ENCODE measurements at places on chromosomes 13 and 19.
A peak's percentile ranks its signal among the peaks of the same experiment; 100 is the strongest.

DNA sequence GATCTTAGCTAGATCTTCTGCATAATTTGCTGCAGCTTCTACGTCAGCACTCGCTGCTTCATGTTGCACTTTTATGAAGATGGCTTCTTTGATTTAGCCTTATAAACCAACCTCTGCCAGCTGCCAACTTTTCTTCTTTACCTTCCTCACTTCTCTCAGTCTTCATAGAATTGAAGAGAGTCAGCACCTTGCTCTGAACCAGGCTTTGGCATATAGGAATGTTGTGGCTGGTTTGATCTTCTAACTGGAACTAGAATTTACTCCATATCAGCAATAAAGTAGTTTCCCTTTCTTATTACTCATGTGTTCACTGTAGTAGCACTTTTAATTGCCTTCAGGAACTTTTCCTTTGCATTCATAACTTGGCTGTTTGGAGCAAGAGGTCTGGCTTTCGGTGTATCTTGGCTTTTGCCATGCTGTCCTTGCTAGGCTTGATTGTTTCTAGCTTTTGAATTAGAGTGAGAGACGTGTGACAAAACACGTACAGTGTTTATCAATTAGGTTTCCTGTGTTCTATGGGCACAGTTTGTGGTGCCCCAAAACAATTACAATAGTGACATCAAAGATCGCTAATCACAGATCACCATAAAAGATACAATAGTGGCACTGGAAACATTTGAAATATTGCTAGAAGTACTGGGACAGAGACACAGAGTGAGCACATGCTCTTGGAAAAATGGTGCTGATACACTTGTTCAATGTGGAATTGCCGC lies 50.7 kb downstream of the NDFIP2 start:
- DNase-seq: no peak

DNA sequence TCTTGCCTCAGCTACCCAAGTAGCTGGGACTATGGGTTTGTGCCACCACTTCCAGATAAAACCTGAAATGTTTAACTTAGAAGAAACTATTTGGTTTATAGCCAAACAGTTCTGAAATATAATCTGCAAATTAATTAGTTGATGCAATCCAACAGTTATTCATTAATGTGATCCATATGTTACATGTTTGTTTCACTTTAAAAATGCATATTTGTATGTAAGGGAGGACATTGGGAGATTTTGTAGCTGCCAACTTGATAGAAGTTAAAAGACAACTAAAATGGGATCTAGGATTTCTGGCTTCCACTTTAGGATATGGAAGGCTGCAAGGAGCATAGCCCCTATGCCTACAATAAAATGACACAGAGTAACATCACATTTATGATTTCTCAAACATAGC lies 532.5 kb upstream of the SLC10A2 start:
- DNase-seq: no peak

DNA sequence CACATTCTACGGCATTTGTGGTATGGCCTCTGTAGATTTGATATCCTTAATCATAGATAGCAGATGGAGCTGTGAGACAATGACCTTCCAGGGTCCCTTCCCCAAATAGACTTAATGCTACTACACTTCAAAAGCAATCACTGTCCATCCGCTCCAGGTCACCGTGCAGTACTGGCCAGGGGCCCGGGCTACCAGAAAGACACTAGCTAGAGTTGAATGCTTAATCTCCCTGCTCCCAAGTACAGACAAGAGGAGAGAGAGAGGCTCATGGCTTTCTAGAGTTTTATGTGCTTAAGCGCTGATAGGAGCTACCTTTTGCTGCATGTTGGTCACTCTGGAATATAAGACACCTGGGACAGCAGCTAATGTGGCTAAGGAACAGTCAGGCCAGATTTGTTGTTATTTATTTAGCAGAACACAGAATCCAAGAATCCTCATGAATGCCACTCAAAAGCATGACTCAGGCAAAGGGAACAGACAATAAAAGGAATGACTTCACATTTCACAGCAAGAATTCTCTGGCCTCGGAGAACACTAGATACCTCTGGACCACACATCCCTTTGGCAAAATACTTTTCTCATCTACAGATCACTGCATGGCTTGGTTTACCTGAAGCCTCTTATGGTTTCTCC lies 165.0 kb downstream of the LACC1 start:
- no peak for DNase-seq

DNA sequence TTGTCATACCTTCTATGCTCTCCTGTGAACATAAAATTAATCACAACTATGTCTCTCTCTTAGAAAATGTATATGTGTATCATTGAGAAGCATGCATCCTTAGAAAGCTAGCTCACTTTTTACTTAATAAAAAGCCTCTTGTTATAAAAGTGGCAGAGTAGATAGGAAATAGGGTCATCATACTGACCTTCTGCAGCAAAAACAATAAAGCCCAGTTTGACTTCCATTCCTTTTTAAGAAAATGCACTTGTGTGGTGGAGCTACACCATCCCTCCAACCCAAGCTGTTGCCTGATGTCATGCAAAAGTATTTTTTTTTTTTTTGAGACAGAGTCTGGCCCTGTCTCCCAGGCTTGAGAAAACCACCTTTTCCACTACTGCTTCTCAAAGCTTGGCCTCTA lies 393.3 kb downstream of the LIG4 start:
- no peak for DNase-seq

DNA sequence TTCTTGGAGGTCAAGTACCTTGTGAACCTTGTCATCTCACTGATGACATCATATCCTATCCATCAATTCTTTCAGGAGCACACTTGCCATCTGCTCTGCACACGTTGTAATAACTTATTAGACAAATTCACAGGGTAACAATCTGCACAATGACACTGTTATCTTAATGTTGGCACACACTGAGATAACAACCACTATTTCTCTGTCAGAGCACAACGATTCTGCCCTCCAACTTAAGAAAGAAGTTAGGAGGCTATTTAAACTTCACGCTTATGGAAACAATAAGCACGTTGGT lies 351.3 kb downstream of the DACH1 start:
- DNase-seq: no peak

GRCh38 chr19:16625163-16625958 lies 2.6 kb downstream of the MED26 start:
- DNase-seq: no peak

DNA sequence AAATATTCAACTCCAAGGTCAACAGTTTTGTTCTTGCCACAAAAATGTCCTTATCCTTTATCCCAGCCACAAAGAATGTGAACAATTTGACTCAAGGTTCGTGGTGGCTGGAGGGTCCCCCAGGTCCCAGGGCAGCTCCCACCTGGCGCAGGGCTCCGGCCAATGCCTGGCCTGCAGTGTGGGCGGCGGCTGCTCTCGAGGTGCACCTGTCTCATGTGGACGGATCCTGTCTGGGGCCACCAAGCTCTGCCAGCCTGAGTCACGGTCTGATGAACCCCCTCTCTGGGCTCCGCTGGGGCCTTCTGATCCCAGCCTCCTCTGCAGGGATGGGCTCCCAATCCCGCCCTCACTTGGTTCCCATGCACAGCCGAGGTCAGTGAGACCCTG lies 49.4 kb downstream of the GAS6 start:
- no peak for DNase-seq

- DNase-seq: no peak
Observed at GRCh38 chr13:19592657-19593180, 31.4 kb upstream of the TPTE2 start.

DNA sequence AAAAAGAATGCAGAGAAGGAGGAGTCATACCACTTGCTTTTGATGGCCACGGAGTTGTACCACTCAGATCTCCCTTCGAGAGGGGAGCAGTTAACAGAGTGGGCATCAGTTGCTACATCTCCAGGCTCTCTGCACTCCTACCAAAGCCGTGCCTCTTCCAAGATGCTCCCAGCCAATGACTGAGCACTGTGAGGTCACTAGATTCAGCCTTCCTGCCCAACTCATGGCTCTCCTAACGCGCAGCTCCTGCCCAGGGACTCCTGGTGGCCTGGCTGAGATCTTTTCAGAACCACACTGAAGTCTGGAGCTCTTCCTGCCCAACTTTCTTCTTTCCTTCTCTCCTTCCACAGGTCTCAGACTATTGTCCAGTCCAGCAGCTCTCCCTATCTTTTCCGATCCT lies 66.7 kb downstream of the LHFPL6 start:
- no peak for DNase-seq

DNA sequence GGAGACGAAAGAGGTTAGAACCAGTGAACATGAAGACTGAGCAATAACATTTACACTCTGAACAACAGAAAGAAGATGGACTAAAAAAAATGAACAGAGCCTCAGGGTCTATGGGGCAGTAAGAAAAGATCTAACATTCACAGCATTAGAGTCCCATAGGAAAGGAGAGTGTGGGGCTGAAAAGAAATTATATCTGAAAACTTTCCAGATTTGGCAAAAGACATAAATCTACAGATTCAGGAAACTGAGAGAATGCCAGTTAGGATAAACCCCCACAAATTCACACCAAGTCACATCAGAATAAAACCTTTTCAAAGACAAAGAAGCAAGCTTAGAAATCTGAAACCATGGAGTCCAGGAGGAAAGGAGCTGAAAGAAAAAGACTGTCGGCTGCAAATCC lies 20.3 kb upstream of the TUBGCP3 start:
- no peak for DNase-seq

DNA sequence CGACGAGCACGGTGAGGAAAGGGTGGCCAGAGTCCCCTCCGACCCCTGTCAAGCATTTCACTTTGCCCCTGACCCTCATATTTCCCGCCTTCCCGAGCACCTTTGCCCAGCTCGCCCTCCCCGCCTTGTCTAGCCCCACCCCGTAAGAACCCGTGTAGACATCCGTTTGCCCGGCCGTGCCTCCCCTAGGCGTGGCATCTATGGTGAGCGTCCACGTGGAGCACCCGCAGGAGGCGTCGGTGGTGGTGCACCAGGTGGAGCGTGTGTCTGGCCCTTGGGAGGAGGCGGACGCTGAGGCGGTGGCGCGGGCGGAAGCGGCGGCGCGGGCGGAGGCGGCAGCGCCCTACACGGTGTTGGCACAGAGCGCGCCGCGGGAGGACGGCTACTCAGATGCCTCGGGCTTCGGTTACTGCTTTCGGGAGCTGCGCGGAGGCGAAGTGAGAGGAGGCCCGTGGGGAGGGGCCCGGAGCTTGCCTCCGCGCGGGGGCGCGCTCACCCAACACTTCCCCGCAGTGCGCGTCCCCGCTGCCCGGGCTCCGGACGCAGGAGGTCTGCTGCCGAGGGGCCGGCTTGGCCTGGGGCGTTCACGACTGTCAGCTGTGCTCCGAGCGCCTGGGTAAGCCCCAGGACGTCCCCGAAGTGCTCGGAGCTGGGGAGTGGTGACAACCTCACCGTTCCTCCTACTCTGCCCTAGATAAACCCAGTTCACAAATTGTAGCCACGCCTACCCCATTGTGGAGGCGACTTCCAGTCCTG lies 4.2 kb downstream of the LTBP4 start:
- peak; percentile 81 for DNase-seq

DNA sequence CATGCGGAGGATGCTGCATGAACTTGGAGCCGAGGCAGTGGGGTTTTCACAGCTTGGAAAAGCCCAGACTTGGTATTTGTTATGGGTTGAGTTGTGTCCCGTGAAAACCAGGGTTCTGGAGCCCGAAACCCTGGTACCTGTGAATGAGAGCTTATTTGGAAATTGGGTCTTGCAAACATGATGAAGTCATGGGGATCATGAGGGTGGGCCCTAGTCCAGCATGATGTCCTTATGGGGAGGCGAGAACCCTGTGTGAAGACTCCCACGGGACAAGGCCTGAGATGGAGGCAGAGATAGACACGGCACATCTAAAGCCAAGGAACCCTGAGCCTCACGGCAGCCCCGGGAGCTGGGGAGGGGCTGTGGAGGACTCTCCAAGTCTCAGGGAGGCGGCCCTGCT lies 82.3 kb downstream of the ANKRD10 start:
- no peak for DNase-seq

- DNase-seq: no peak
Observed at GRCh38 chr19:38837656-38838121, 6.1 kb upstream of the ECH1 start.

- DNase-seq: peak; percentile 25
Observed at GRCh38 chr19:34838753-34839431, 65.9 kb upstream of the ZNF599 start.

All from stimulated activated naive CD8-positive, alpha-beta T cell treated with anti-CD3 and anti-CD28 coated beads, Interleukin-15, Interleukin-2, amounts not matched to agents 100 U/mL and 50 U/mL, for 24 hours (primary cell).